Umbilical cord (tissue), 2 donors: ENCODE measurements at places on chromosomes 6 and 20.

GRCh38 chr6:26215585-26216358 is 128.5 kb downstream of the HFE start:
- DNase-seq, result peak; percentile 54

DNA sequence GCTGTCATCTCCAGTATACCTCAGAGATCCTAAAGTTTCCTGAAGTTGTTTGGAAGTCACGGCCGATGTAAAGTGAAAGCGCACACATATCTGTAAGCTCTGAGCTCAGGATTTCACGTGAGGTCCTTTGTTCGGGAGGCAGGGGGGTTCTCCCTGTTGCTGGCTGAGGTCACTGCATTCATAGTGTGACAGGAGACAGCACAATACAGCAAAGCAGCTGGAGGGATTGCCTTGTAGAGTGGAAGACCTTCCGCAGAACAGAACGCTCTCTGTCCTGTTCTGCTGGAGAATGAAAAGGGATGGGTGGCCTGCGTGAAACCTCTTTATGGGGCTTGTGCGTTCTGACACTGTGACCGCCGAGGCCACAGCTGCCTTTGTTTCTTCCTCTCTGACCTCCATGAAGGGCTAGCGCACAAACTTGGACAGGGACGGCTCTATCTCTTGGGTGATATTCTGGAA is 13.4 kb upstream of the SERPINB1 start:
- DNase-seq, result no peak

GRCh38 chr20:61772828-61773631 is 292.7 kb downstream of the TAF4 start:
- DNase-seq, result no peak

GRCh38 chr6:163417595-163417994 is 3.1 kb downstream of the QKI start:
- DNase-seq, result peak; percentile 33

DNA sequence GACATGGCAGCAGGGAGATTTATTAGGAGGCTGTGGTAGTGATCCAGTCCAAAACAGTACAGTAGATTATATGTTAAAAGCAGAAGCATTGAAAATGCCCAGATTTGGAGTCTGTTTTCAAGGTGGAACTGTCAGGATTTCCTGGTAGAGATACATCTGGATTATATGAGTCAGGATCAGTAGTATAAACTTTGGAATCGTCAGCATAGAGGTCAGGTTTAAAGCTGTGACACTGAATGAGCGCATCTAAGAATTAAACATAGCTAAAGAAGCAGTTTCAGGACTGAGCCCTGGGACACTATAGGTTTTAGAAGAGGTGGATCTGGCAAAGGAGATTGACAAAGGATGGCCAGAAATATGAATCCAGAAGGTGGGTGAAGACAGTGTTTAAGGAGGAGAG is 60.4 kb downstream of the RNF144B start:
- DNase-seq, result no peak

GRCh38 chr20:47113362-47114109 is 218.9 kb downstream of the EYA2 start:
- no peak for DNase-seq

GRCh38 chr20:50582591-50583234 is 72.5 kb downstream of the PTPN1 start:
- no peak for DNase-seq

- DNase-seq, result no peak
Measured at GRCh38 chr6:79313254-79313653, 78.8 kb upstream of the HMGN3 start.

DNA sequence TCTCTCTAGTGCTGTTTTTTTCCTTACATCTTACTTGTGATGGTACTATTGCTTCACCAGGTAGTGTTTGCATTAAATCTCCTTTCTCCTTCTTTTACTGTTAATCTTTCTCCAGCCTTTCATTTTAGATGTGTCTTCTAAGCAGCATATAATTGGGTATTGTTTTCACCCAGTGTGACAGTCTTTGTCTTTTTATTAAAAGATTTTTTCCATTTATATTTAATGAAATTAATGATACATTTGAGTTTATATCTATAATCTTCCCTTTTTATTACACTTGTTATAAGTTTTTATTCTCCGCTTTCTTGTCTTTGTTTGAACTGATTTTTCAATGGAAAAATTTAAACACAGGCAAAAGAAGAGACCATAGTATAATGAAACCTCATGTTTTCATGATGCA is 8.7 kb downstream of the COL20A1 start:
- no peak for DNase-seq

GRCh38 chr6:116596815-116597214 is 19.5 kb upstream of the RSPH4A start:
- DNase-seq, result peak; percentile 27

DNA sequence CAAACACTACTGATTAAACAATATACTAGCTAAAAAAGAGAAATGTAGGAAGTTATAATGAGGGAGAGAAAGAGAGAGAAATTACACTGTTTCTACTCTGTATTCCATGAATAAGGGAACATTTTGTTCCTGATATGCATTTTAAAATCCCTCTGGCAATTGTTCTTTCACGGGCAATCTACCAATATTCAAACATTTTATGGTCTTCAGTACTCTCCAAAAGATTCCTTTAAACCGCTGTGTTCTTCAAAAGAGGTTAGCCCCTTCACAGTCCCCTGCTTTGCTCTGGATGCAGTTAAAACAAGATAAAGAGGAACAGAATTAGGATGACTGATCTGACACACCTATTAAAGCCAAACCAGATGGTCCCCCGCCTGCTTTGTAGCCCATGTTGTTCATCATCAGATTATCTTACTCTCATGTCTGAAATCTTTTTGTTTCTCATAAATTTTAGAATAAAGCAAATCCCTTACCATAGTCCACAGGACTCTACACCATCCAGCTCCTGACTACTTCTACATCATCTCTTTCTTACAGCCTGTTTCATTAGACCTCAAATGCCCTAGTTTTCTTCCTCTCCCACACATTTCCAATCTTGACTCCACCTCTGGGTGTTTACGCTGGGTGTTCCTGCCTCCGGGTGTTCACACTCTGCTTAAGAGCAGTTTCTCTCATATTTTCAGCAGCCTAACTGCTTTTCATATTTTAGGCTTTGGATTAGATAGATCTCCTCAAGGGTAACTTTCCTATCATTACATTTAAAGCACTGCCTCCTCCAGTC is 399.7 kb downstream of the COL12A1 start:
- peak; percentile 90 for DNase-seq

- DNase-seq, result no peak
Measured at GRCh38 chr6:153117986-153118879, 12.8 kb downstream of the RGS17 start.

DNA sequence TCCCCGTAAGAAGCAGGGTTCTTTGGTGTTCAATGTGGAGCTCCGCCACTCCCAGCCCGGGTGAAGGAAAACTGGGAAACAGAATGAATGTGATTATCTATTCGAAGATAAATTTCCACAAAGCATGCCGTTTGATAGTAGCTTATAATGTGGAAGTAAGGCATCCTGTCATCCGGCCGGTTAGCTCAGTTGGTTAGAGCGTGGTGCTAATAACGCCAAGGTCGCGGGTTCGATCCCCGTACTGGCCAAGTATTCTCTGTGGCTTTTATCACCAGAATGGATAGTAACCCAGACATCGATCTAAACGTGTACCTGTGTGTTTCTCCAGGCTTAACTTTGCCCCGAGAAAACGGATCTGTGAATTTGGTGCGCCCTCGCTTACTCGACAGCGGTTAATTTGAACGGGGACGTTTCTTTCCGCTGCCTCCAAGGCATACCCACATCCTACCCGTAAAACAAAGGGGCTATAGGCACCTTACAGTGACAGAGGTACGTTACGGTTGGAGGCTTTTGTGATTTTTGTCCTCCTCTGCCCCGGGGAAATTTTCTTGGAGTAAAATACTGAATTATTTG is 215.2 kb upstream of the ZNF184 start:
- DNase-seq, result peak; percentile 91

DNA sequence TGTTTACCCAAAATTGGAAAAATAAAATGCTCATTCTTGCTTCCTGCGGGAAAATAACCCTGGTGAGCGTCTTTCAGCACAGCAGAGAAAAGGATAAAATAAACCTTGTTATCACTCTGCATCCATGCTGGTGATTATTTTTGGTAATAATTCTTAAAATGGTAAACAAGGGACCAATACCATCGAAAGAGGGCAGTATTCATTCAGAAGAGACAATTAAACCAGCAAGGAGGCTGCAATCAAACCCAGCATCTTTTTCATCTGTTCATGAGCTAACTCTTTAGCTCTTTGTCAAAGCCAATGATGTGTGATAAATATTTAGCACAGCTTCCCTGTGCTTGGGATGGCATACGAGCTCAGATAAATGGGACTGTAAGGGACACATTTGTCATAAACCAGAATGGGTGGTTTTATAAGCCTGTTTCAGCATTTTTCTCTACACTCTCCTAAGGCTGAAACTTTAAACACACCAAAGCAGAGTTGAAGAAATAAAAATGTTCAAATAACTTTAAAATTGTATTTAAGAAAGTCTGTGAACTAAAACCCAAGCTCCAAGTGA is 34.4 kb downstream of the CDH26 start:
- no peak for DNase-seq

GRCh38 chr20:57245997-57246396 is 20.4 kb downstream of the BMP7 start:
- no peak for DNase-seq

- no peak for DNase-seq
Measured at GRCh38 chr20:57728762-57729161, 18.9 kb upstream of the PMEPA1 start.
